ELF-1 (cell line): ENCODE measurements at places on chromosomes 7 and 10.

DNA sequence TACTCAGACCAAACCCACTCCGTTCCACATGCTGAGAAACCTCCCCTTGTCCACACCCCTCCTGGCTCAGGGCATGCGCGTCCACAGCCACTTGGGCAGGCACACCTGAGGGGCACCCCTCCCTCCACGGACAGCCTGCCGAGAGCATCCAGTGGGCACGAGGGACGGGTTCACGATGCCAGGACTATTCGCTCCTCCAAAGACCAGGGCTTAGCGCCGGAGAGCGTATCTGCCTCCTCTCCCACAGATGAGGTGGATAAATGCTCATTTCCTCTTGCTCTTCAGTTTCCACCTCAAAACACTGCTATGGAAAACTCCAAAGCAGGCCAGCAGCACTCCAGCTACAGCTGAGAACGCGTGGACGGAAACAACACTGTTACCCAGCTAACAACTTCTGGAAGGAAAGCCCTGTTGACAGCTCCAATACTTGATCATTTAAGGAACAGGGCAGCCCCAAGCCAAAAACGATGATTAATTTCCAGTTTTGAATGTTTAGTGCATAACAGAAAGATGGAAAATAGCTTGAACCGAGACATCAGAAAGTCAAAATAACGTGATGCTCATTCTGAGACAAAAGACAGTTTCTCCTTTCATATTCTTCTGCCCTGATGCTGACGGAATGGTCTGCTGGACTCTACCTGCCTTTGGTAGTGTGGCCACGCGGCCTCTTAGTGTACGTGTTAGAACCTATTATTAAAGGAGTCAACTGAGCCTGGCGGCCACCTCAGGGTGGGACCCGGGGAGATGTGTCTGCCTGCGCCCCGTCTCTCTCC, 204.7 kb downstream of the DNAJB6 start:
- no peak for DNase-seq

DNA sequence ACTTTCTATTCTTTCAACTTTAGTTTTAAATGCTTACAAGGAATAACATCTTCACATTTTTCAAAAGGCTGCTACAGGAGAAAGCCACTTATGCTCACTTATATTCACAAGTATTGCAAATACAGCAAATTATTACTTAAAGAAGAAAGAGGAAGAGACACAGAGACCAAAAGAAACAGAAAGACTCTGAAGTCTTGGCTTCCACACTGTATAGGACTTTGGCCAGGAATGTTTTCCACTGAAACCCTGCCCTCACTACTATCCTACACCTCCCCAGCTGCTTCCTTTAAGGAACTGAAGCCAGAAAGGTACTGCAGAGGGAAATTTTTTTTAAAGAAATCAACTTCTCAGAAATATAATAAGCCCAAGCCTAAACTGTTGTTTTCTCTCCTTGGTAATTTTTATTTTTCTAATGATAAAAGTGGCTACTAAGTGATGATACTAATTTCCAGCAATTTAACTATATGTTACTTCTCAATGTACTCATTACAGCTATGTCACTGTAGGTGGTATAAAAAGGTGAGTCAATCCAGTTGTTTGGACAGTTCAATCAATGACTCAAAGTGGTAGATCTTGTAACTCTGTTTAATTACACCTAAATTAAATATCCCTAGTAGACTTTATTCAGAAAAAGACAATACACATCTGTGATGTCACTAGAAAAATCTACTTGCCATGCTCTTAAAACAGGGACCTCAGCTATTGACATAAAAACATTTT, 231.6 kb downstream of the GRM8 start:
- no peak for DNase-seq

DNA sequence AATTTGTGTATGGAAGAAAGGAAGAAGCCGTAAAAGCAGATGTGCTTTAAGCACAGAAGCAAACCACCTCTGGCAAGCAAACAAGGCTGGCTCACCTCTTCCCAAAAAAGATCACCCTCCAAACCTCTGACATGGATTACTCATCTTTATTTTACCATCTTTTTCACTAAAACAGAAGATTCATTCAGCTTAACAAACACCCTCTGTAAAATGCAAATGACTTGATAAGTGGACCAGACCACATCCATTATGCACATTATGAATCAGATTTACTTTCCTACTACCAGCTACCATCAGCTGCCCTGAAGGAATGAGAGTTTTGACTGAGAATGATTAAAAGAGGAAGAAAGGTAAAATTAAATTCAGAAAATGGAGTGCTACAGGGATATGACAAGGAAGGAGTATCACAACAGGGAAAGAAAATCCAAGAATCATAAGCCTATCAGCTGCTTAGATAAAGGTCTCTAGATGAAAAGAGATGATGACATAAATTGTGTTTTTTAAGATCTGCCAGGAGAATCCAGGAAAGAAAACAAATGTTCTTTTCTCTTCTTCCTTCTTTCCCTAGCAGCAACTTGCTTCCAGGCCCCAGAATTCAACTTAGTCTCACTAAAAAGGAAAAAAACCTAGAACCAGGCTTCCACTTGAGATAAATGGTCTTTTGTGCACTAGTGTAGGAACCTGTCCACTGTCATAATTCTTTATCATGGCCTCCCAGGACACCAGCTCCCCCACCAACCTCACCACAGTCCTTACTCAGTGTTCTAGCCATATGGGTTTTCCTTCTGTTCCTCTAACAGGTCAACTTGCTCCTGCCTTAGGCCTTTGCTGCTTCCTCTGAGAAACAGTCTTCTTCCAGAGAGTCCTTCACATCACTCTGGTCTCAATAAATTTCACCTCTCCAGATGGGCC, 47.4 kb downstream of the JAZF1 start:
- no peak for DNase-seq

- DNase-seq: no peak
These were observed 31.9 kb upstream of the LRRC4 start for GRCh38 chr7:128063088-128063487.

DNA sequence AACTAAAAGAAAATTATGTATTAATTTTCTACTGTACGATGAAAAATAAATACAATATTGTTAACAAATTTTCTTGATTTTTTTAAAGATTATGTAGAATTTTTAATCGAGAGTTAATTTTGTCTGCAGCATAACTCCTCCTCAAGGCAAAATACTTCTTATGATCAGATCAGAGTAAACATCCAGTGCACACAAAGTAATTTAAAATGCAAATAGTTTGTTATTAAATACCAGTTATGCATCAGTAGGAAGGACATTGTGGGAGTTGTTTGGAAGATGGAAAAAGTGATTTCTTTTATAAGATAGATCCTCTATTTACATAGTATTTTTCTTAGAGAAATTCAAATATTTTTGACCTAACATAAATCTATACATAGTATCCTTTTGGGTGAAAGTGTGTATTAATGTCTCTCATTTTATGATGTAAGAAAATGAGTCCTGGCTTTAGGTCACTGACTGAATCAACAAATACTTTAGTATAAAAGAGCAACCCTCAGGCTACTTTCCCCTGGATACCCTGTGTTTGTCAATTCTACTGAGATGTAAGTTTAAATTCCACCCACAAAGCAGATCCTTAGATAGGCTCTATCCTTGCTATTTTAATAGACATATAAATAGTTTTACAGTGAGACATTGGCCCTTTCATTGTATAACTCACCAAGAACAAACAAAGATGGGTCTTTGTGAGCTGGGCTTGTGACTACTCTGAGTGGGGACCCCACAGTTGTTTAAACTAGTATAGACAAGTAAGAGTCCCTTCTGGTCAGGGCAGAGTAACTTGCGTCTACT, 1133.7 kb downstream of the GATA3 start:
- DNase-seq: no peak

GRCh38 chr10:113021268-113022040, 71.4 kb downstream of the TCF7L2 start:
- DNase-seq: no peak

GRCh38 chr10:6346631-6347030, 143.9 kb downstream of the PFKFB3 start:
- no peak for DNase-seq

GRCh38 chr10:25113191-25114035, 61.4 kb upstream of the GPR158 start:
- peak; percentile 84 for DNase-seq

DNA sequence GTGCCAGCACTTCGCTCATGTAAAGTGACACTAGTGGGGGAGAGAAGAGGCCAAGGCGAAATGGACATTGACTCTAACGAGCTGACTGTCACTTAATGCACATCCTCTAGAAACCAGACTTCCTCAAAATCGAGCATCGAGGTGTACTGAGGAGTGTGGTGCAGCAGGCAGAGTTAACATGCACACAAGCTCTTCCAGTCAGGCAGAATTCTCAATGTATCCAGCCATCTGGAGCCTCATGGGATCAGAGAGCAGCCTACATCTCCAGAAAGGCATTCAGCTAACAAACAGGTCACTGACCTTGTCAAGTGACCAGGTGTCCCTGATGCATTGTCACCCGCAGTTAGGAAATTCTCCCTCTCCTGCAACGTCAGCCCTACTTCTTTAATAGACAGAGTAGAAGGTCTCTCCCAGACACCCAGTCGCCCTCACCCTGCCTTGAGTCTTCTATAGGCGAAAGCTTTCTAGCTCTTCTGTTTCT, 259.8 kb upstream of the AOAH start:
- no peak for DNase-seq

DNA sequence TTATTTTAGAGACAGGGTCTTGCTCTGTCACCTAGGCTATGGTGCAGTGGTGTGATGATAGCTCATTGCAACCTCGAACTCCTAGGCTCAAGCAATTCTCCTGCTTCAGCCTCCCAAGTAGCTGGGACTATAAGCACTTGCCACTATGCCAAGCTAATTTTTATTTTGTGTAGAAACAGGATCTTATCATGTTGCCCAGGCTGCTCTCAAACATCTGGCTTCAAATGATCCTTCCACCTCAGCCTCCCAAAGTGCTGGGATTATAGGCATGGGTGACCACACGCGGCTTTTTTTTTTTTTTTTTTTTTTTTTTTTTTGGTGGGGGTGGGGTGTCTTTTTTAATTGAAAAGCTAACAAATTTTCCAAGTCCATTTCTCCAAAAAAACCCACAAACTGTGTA, 18.4 kb downstream of the HPS6 start:
- no peak for DNase-seq

GRCh38 chr7:33093266-33093665, 15.9 kb downstream of the RP9 start:
- no peak for DNase-seq

DNA sequence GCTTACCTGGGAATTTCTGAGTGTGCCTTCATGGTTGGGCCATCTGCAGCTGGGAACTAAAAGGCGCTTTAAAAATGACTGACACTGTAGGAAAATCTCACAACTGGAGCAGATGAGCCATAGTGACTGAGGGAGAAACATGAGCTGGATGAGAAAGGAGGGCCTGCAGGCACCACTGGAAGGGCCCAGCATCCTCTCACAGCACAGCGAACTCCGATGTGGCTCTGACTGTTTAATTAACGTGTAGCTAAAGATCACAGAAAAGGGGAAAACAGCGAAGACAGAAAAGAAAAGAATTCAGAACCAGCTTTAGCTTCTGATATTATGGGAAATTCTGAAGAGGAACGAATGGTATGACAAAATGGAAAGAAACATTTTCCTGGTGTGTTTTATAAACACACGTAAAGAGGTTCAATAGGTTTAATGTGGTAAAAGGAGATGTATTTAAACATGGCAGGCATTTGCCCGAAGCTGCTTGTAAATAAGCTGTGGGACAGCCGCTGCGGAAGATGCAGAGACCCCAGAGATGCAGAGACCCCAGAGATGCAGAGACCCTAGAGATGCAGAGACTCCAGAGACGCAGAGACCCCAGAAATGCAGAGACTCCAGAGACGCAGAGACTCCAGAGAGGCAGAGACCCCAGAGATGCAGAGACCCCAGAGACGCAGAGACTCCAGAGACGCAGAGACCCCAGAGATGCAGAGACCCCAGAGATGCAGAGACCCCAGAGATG, 534.3 kb downstream of the PTPRN2 start:
- no peak for DNase-seq

DNA sequence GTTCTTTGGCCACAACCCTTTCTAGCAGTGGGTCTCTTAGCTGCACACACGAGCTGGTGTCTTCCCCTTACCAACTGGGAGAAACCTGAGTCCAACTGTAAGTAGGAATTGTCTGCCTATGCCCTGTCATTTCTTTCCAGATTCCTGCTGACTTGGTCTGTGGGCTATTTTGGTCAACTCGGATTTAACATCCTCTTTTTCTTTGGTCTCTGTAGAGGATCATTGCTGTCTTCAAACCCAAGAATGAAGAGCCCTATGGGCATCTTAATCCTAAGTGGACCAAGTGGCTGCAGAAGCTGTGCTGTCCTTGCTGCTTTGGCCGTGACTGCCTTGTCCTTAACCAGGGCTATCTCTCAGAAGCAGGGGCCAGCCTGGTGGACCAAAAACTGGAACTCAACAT, 10.3 kb downstream of the PI4K2A start:
- DNase-seq: no peak

DNA sequence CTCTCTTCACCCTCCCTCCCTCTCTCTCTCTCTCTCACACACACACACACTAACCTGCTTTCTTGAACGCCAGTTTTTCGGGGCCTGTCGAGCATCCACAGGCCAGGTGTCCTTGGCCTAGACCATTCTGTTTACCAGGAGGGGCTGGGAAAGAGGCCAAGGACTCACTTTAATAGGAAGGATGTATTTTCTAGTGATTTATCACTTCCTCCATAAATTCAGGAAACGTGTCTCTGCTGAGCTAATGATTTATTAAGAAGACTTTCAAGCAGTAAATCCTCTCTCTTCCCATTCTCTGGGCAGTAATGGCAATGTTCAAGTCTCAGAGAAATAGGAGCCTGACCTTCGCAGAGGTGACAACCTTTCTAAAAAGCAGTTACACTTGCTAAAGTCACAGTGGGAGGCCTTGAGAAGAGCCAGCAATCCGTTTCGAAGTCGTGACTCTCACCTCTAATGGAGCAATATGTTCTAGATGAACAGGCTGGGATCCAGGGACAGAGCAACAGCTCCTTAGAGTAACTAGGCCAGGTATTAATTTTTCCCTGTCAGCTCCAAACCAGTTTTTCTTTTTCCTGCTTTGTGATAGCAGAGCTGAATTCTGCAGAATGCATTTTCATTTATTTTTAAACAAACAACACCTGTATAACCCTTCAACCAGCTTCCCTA, 1357.5 kb upstream of the SORCS1 start:
- DNase-seq: no peak

DNA sequence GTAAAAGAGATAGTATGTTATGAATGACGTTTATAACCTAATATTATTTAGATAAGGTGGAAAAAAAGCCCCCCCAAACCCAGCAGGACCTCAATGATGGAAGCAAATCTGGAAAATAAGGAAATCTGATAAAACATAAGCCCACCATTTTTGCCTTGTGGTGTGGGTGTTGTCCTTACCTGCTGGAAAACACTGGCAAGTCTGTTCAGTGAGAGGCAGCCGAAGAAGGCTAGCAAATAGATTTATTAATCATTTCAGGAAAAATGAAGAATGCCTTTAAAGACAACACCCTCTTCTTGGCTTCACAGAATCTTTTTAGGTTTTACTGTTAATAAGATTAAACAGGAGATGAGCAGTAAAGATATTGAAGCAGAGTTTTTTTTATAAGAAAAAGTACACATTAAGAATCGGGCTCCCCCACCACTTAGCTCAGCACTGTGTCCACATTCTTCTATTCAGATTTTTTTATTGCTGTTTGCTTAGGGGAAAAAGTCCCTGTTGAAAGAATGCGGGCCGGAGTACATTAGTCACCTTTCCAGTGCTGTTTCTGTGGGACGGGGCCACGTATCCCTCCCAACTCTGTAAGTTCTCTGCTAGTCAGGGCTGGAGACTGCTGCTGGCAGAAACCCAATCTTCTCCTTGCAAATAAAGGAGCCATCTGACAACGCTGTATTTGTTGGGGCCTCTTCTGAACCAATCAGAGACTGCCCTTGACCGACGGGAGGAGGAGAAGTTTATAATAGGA, 104.1 kb downstream of the EVX1 start:
- DNase-seq: peak; percentile 80
